Suppressor macrophage treated with lipopolysaccharide for 4 hours (primary cell): ENCODE measurements at places on chromosomes 12 and 14.

DNA sequence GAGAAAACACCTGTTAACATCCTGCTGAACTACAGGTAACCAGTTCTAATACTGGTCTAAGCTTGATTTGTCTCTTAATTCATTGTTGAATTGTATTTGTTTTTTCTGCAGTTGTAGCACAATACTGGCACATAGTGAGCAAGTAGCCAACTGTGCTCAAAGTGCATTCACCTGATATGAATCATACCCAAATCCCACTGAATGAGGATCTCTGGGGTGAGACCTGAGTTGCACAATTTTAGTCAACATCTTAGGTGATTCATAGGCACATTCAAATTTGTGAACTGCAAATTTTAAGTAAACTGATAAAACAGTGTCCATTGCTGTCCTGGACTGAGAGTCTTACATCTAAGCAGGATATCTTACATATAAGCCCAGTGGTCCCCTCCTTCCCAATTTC is 12.8 kb downstream of the KCNC2 start:
- no peak for DNase-seq

- peak; percentile 98 for DNase-seq
Measured at GRCh38 chr14:21103710-21104447, 3.0 kb downstream of the TMEM253 start.

DNA sequence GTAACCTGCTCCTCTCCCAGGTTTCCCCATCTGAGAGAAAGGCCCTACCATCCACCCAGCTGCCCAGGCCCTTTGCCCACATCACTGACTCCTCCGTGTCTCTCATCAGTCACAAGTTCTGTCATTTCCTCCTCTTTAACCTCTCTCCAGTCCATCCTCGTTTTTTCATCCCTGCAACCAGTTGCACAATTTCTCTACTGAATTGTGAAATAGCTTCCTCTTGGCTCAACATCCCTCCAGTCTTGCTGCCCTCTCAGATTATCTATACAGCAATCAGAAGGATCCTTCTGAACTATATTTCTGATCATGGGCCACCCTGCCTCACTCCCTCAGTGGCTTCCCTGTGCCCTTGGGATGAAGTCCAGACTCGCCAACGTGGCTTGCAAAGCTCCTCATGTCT is 6.8 kb downstream of the FAM161B start:
- peak; percentile 86 for DNase-seq

DNA sequence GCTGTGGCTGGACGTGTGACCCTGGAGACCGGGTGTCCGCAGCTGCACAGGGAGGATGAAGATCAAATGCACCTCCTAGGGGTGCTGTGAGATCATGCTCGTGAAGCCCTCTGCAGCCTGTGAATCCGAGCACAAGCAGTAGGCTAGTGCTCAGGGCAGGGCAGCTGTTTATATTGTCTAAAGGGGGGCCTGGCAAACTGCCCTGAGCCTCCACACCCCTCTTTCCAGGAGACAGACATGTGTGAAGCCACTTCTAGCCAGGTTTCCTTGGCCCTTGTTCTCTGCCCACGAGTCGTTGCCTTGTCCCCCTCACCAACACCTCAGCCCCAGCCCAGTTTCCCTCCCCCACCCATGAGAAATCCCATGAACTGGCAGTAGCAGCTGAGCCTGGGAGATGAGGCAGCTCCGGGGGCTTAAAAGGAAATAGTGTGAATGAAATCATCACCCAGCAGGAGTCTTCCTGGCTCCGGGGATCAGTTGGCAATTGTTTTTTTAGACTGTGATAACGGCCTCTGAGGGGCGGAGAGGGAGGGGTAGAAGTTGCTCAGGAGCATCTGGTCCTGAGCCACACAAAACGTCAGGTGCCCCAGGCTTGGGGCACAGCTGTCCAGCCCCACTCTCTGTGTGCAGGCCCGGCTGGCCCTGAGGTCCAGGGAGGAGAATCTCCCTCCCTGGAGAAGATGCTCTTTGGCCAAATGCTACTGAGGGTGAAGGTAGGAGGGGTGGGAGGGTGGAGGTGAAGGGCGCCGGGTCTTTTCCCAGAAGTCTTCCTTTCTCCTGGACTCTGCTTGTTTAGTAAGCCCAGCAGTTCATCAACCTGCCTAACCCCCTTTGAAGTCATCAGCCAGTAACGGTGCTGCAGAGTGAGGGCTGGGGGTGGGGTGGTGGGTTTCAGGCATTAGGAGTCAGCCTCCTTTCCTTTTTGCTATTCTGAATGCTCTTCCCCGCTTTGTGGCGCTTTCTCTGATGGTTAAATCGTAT is 4.0 kb downstream of the FGF6 start:
- no peak for DNase-seq

DNA sequence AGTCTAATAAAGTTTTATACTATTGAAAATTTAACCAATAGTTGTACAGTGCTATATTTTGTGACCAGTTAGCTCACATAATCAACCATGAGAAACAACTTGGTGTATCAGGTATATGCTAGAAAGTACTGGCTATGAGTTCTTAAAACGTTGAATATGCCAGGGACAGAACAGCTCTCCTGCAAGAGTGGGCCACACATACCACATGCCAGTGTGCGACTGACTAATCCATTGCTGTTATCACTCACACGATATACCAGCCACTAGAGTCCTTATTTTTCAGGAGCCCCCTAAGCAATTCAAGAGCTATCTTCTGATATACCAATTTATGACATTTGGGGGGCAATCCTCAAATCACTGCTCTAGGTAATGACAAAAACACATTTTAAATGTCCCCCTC is 9.5 kb downstream of the PKP2 start:
- DNase-seq, result no peak

- DNase-seq, result no peak
Measured at GRCh38 chr14:65867333-65867732, 454.8 kb downstream of the FUT8 start.

- DNase-seq, result no peak
Measured at GRCh38 chr14:73289729-73290128, 52.4 kb downstream of the PAPLN start.

DNA sequence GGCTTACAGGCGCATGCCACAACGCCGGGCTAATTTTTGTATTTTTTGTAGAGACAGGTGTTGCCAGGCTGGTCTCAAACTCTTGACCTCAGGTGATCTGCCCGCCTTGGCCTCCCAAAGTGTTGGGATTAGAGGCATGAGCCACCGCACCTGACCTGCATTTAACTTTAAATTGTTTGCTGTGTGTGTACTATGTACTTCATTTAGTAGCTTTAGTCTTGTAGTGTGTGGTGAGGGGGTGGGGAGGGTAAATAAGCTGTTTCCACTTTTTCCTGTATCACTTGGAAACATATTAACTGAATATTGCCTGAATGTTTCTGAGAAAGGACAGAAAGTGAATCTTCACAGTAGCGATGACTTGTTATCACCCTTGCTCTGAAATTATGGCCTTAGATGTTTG is 8.5 kb downstream of the DLST start:
- DNase-seq, result no peak

- DNase-seq, result no peak
Measured at GRCh38 chr14:105207460-105207901, 26.4 kb upstream of the NUDT14 start.
